ENCODE measurements at places on chromosomes 1 and 21.

DNA sequence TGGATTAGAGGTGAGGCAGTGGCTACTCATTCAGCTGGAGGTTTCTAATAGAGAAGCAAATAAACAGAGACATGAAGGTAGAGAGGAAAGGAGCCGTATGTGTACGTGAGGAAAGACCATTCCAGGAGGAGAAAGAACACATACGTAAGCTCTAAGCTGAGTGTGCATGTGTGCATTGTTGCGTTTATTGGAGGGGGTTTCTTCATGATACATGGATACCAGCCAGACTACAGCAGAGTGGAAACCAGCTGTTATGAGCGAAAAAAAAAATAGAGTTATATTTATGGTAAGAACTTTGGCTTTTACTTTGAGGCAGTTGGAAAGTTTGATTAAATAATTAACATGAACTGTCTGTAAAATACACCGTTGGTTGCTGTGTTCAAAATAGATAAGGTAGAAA lies 173.4 kb upstream of the RGS18 start:
- no peak for DNase-seq

GRCh38 chr21:19018529-19018928 lies 614.9 kb upstream of the TMPRSS15 start:
- no peak for DNase-seq

- no peak for DNase-seq
Measured at GRCh38 chr1:21814241-21814918, 2.3 kb downstream of the LDLRAD2 start.

- DNase-seq = no peak
Measured at GRCh38 chr1:198201956-198202784, 45.4 kb downstream of the NEK7 start.

GRCh38 chr1:35178874-35179380 lies 14.0 kb downstream of the SFPQ start:
- DNase-seq = no peak

- DNase-seq = no peak
Measured at GRCh38 chr1:22728751-22729399, 18.2 kb downstream of the EPHB2 start.

GRCh38 chr1:246772686-246773085 lies 48.5 kb downstream of the SCCPDH start:
- DNase-seq = no peak

- no peak for DNase-seq
Measured at GRCh38 chr1:53122201-53122885, 20.1 kb downstream of the SLC1A7 start.

DNA sequence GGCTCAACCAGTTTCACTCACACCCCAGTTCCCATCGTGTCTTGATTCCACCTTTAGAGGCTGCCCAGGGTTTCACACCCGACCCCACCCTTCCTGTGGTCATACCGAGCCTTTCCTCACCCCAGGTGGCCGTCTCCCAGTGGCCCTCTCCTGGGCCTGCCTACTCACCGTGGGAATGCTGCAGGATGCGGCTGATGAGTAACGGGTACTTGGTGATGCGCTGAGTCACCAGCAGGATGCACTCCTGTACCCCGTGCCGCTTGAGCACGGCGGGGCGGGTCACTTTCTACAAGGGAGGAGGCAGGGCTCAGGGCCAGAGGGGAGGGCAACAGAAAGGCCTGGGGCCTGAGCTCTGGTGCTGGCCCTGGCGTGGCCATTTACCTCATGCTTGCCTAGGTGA lies 16.4 kb downstream of the ARHGEF2 start:
- no peak for DNase-seq

DNA sequence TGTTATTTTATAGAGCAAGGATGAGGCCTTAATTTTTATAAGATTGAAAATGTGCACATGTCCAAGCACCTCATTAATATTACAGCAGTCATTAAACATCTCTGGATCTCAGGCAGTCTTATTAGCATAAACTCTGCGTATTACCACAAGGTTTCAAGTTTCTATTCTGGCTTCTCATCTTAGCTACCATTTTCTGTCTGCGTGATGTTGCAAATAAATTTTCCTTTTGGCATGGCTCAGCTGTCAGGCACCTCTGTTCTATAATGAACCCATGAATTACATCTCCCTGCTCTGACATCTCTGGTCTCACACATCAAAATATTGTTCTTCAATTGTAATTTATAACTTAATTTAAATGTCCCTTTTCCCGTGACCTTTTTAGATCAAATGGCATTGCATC lies 156.5 kb downstream of the SLC45A1 start:
- no peak for DNase-seq

DNA sequence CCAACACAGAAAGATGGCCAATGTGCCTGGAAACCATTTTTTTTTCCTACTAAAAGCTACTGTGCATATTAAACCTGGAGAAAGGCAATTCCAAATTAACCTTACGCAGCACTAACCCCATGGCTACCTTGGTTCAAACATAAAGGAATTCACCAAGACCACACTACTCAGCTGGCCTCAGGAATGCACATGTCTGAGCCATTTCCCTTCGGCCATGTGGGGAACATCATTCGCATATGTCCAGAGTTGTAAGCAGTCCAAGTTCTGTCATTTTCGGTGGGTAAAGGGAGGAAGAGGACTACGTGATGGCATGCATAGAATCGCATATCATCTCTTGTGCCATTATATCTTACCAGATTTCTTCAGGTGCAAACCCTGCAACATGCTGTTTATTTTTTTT lies 175.4 kb downstream of the NTMT2 start:
- no peak for DNase-seq

DNA sequence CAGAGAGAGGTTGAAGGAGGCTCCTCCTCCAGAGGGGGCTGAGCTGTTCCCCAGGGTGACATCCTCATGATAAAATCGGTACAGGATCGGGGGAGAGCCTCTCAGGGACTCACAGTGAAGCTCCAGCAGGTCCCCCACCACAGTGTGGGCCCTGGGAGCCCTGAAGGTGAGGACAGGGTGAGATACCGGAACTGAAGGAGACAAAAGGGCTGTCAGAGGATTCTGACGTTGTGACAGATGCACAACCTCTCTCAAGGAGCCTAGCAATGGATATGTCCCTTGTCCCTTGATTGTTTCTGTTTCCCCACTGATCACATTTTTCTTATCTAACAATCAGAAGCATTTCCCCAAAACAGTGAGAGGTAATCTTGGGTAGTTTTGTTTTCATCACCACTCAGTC lies 5.2 kb downstream of the FCRL3 start:
- no peak for DNase-seq

DNA sequence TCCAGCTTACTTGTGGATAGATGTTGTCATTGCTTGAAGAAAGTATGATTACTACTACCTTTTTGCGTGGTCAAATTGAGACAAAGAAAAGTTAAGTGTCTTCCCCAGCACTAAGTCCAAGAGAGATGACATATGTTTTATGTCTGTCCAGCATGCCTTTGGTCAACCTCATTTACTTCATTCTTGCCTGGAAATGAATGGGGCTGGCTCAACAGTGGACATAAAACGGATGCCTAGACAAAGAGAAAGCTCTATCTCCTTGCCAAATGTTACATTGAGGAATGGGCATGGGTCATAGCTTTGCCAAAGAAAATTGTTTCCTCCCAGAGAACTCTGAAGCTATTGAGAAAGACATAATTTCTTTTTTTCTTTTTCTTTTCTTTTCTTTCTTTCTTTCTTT lies 82.4 kb upstream of the PLPPR4 start:
- DNase-seq = no peak

DNA sequence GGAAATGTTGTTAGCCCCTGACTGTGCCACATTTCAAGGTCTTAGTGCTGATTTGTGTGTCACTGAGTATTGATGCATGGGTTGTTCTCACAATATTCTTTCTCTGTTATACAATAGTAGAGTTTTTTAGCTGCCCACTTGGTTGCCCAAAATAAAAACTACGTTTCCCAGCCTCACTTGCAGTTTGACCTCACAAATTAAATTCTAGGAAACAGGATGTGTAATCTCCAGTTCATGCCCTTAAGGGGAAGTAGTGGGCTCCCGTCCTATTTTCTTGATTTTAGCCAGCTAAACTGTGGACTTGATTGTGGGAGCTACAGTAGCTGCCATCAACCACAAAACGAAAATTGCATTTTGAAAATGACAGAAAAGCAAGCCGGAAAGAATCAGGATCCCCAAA lies 27.3 kb upstream of the LAMC1 start:
- DNase-seq = no peak

DNA sequence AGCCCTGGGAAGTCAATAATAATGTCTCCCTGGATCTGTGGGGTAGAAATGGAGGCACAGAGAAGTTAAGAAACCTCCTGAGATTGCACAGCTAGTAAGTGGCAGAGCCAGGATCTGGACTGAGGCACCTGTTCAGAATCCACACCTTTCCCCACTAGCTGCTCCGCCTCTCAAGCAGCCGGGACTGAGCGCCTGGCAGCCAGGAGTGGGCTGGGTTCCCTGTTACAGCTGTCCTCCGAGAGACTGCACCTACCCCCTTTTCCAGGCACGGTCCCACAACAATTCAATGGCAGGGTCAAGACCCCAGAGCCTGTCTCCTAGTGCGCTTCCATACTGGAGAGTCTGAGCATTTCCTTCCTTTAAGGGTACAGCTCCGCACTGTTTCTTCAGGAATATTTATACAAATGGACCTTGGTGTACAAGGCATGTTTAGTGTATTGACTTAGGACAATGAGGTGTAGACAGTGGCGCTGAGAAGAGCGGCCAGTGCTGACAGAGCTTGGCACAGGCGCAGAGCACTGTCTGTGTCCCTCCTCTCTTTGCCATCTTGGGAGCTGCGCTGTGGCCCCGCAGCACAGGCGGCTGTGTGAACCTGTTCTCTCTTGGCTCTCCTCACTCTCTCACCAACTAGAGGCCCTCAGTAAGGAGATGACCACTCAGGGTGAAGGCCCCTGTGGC lies 24.4 kb downstream of the GRHL3 start:
- DNase-seq = no peak

DNA sequence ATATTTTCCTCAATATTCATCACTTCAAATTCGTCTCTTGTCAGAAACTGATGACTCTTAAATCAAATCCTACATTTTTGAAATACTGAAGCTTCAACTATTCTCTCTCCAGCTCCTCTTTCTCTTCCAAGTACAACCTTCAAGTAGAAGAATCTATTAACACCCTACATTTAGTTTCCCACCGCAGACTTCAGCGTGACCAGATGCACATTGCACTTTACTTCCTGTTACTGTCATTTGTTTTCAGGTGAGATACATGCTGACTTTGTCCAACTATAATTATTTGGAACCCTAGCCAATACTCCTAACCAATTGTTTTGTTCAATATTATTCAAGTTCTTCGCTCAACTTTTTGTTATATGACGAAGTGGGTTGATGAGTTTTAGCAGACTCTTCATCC lies 116.0 kb downstream of the MRPL39 start:
- DNase-seq = no peak
